Endothelial cell of umbilical vein (primary cell): ENCODE measurements at places on chromosomes 4 and X. TPM values are rescaled to one million over a fixed set of nuclear protein-coding genes. Genes with fewer than 3 reads are reported as not detected.

TXK gene
- total RNA-seq, result 0.58 and 0.97 TPM in 2 replicates

SHROOM3 gene
- 6.7 and 14.9 TPM in 2 replicates for total RNA-seq

WNK3 gene
- total RNA-seq, result 2.6 and 2.7 TPM in 2 replicates

OPHN1 gene
- 6.2 and 6.7 TPM in 2 replicates for total RNA-seq

NUP62CL gene
- total RNA-seq, result not detected in 2 replicates

SMARCA1 gene
- 29.3 and 29.7 TPM in 2 replicates for total RNA-seq

TMEM35A gene
- 6.5 and 7.2 TPM in 2 replicates for total RNA-seq

ATOH1 gene
- total RNA-seq, result not detected in 2 replicates

ATP8A1 gene
- total RNA-seq, result 1.9 and 11.5 TPM in 2 replicates

LDB2 gene
- total RNA-seq, result 80.9 and 127 TPM in 2 replicates

FAM9B gene
- not detected in 2 replicates for total RNA-seq

SERPINA7 gene
- not detected in 2 replicates for total RNA-seq

SYN1 gene
- not detected in 2 replicates for total RNA-seq

PAGE2B gene
- not detected in 2 replicates for total RNA-seq

UNC5C gene
- total RNA-seq, result 0.44 and 0.53 TPM in 2 replicates

OCIAD2 gene
- total RNA-seq, result 99.0 and 123 TPM in 2 replicates

TMEM144 gene
- 23.0 and 23.9 TPM in 2 replicates for total RNA-seq

C4orf36 gene
- 0.66 TPM in 1 of 2 replicates, not detected in the other for total RNA-seq

SPIN3 gene
- total RNA-seq, result 6.3 TPM in 2 replicates

NLRP2B gene
- total RNA-seq, result not detected in 2 replicates

ZNF674 gene
- 5.7 and 6.7 TPM in 2 replicates for total RNA-seq

P2RY10 gene
- not detected in 2 replicates for total RNA-seq

GAGE12F gene
- total RNA-seq, result not detected in 2 replicates

ADRA2C gene
- total RNA-seq, result 0.40 TPM in 1 of 2 replicates, not detected in the other

SYTL5 gene
- total RNA-seq, result not detected in 2 replicates

FRMPD4 gene
- not detected in 2 replicates for total RNA-seq

THOC2 gene
- 67.8 and 72.9 TPM in 2 replicates for total RNA-seq

CDKL2 gene
- total RNA-seq, result 0.55 and 0.99 TPM in 2 replicates

DACH2 gene
- not detected in 2 replicates for total RNA-seq

MSANTD1 gene
- 0.88 and 1.2 TPM in 2 replicates for total RNA-seq

CTAG1A gene
- total RNA-seq, result not detected in 2 replicates

CCKAR gene
- not detected in 2 replicates for total RNA-seq

SPARCL1 gene
- total RNA-seq, result not detected in 2 replicates

MAML3 gene
- total RNA-seq, result 20.1 and 20.3 TPM in 2 replicates

FRG2 gene
- total RNA-seq, result not detected in 2 replicates

DUX4 gene
- not detected in 2 replicates for total RNA-seq

TLR10 gene
- total RNA-seq, result not detected in 2 replicates

DCLK2 gene
- total RNA-seq, result 4.6 and 4.7 TPM in 2 replicates

TEX11 gene
- not detected in 2 replicates for total RNA-seq

ARMCX2 gene
- 75.2 and 103 TPM in 2 replicates for total RNA-seq

STAP1 gene
- total RNA-seq, result not detected in 2 replicates

LGI2 gene
- not detected in 2 replicates for total RNA-seq

ZNF630 gene
- total RNA-seq, result 1.5 and 1.6 TPM in 2 replicates

IL13RA1 gene
- 61.9 and 66.4 TPM in 2 replicates for total RNA-seq

NAA15 gene
- total RNA-seq, result 57.0 and 67.9 TPM in 2 replicates

ACSL4 gene
- 85.5 and 88.9 TPM in 2 replicates for total RNA-seq

RNF4 gene
- 67.5 and 71.4 TPM in 2 replicates for total RNA-seq

BMX gene
- total RNA-seq, result 86.0 and 105 TPM in 2 replicates

RAB9B gene
- total RNA-seq, result 0.23 and 0.55 TPM in 2 replicates

UGT2B7 gene
- total RNA-seq, result not detected in 2 replicates

LRCH2 gene
- total RNA-seq, result 4.6 and 4.7 TPM in 2 replicates

SPIN2A gene
- total RNA-seq, result 0.75 and 0.76 TPM in 2 replicates

AADAT gene
- total RNA-seq, result 2.5 and 3.1 TPM in 2 replicates

PHOX2B gene
- not detected in 2 replicates for total RNA-seq

PLAC8 gene
- total RNA-seq, result 5.7 and 12.1 TPM in 2 replicates

CCDC110 gene
- 0.28 and 0.71 TPM in 2 replicates for total RNA-seq

HTN3 gene
- total RNA-seq, result not detected in 2 replicates

PNMA6F gene
- total RNA-seq, result not detected in 2 replicates
